T follicular helper cell (primary cell): ENCODE measurements at places on chromosomes 6 and 20.

DNA sequence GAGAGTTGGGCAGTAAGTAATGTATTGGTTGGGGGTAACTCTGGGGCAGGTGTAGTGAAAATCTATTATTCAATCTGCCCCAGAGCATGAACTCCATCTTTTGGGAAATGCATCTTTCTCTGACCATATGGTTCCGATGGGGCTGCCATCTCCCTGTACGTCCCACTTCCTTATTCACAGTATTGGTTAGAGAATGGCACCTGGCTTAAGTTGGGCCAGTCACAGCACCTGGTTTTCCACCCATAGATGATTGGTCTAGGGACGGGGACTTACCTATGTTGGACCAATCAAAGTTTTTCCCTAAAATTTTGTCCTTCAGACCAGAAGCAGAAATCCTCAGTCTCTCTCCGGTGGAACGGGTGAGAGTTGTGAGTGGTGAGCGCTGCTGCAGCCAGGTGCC is 2.2 kb upstream of the RALY start:
- DNase-seq, result no peak

DNA sequence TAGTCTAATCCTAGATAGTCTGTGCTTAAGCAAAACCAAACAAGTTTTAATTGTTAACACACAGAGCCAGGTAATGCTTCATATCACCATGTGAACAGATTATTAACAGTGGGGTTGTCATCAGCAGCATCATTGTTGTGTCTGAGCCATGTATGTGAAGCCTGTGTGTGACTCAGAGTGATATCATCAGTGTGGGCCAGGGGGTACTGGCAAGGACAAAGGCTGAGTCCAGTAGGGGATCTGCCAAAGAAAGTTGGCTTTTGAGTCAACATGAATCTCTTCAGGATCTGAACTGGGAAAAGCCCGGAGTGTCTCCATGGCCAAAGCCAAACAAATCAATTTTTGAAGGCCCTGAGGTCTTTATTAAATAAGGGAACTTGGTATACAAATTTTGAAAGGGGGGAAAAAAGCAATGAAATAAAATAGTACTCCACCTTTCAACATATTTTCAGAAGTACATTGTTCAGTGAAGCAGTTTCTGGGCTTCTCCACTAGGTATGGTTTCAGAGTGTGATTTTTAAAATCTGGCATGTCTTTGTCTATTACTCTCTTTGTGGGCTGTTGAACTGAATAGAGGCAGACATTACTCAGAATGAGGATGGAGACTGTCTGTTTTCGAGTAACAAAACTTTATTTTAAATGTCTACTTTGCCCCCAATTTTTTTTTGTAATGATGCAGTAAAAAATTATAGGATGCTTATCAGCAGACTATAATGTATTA is 444.2 kb upstream of the JAG1 start:
- DNase-seq, result no peak

DNA sequence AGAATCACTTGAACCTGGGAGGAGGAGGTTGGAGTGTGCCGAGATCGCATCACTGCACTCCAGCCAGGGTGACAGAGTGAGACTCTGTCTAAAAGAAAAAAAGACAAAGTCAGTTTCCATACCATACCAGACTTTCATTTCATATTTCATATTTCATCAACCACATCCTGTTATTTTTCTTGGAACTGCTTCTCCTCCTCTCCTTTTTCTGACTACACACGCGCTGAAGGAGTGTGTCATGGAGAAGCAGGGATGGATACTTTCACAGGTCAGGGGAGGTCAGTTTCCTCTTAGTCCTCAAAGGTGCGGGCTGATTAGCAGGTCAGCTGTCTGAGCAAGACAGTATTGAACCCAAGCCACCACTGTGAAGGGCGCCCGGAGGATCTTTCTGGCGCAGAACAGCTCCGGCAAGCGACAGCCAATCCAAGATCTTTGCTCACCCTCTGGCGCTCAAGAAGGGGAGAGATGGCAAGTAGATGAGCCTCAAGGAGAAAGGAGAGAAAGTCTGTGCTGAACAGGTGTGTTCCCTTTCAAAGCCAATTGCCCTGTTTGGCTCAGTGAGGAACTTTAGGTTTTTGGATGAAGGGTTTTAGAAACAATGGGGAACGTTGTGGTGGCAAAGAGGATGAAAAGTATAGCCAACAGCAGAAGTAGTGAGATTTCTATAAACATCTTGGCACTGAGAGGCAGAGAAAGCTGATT is 18.9 kb upstream of the SYNJ2 start:
- DNase-seq, result no peak

DNA sequence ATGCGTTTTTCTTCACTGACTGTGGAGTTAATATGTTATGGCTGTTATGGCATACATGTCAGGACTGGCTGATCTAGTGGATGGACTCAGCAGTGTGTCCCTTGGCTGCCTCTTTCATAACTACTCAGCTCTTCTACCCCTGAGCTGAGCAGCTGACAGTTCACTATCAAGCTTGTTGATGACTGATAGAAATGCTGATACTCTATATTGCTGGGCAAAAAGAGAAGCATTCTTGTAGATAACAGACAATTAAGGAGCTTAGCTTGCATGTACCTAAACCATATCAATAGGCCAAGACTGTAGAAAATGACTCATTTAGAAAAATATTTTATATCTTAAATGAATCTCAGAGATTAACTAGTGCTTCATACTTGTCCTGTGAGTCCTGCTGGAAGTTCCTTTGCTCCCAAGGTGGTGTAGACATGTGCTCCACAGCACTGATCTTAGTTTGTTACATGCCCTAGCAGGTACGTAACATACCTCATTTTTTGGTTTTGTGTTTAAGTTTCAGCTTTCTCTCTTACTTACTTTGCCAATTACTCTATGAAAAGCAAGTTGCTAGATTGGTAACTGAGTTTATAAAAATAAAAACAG is 236.9 kb downstream of the GMDS start:
- DNase-seq, result no peak

GRCh38 chr6:24945054-24945453 is 9.3 kb upstream of the RIPOR2 start:
- DNase-seq, result no peak

- DNase-seq, result no peak
Observed at GRCh38 chr6:8213995-8214394, 111.6 kb upstream of the EEF1E1 start.
